ENCODE measurements at places on chromosomes 2 and 18. TPM values are rescaled to one million over a fixed set of nuclear protein-coding genes. Genes with fewer than 3 reads are reported as not detected.

The CNOT9 gene
- total RNA-seq: 37.5 TPM

GRCh38 chr2:239365071-239365781, 35.6 kb downstream of the HDAC4 start:
- DNase-seq: no peak

DNA sequence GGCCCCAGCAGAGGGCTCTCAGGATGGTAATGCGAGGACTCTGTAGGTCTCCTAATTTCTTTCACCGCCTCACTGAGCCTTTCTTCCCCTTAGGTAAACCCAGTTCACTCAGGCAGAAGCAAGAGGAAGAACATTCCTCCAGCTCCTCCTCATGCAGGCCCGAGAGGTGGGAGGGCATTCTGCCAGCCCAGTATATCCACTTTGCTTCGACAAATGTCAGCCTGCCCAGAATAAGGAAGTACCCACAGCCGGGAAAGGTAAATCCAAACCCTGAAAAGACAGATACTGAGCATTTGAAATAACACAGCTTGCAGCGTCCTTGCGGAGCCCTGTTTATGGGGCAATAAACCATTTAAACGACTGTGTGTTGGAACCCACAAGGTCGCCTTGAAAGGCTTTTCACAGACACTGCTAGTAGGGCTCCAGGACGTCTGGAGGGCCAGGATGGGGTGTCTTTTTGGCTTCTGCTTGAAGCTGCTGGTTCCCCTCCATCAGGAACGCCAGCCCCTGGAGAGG, 63.0 kb upstream of the STPG4 start:
- no peak for DNase-seq

The ATP6V1B1 gene
- total RNA-seq: 110 TPM

The GNLY gene
- 0.42 TPM for total RNA-seq

GRCh38 chr2:60966507-60967405, 50.8 kb upstream of the PEX13 start:
- DNase-seq: no peak
